ENCODE measurements at places on chromosomes 2 and 18.

DNA sequence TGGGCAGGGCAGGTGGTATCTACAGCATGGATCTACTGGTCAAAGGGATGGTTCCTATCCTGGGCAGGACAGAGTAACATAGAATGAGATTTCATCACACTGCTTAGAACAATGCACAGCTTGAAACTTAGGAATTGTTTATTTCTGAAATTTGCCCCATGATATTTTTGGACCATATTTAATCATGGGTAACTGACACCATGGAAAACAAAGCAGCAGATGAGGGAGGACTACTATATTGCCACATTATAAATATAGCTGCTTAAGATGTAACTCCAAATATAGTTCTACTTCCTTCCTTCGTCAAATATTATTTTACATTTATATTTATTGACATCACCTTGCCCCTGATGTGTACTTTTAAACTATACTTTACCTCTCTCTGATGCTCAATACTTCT is 254.7 kb downstream of the PTPRM start:
- no peak for DNase-seq

- DNase-seq = no peak
Observed at GRCh38 chr18:74457043-74457724, at the start of gene DIPK1C. TSS of gene DIPK1C (minus strand) at chr18:74457308. CDS start at chr18:74457259, 49 bp downstream.

DNA sequence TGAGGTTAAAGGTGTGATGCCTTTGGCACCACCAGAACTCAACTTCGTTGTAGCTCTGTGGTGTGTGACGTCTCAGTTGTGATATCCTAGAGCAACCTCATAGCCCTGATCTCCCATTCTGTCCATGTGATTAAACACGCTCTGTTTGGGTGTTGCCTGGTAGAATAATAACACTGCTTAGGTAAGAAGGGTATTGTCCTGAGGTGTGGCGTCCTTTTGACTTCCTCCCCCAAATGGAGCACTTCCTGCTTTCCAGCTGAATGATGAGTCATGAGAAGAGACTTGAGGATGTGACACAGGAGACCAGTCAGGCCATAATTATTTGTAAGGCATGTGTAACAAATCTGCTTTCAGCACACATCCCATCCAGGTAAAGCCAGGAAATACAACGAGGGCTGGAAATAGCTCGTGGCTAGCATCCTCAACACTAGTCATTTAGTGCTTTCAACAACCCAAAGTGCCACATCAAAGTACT is 100.7 kb downstream of the RAPGEF4 start:
- no peak for DNase-seq

DNA sequence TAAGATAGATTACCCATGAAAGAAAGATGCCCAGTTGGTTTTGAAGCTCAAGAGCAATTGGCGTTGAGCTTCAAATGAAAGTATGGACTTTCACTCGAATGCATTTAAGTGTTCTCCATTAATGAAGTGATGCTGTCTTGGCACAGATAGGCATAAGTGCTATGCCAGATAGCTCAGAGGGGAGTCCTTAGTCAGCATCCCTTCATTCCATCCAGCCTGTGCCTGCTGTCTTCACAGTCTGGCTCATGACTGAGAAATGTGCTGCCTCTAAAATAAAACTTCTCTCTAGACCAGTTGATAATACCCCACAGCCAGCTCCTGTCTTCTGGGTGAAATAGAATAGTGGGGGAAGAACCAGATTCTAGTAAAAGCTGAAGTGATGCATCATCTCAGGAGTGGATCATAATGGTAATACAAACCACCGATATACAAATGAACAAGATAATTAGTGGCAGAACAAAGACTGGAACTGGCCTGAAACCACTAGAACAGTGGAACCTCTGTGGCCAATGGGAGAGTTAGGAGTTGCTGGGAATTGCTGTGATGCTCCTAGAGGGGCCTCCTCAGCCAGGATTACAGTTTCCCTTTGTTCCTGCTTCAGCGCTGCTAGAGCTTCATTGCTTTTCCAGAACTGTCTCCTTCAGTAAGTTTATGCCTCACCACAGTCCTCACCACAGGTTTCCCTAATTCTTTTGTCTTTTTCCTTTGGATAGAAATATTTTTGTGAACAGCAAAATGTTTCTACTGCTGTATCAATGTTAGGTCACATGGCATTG is 359.3 kb downstream of the KIAA1328 start:
- no peak for DNase-seq

DNA sequence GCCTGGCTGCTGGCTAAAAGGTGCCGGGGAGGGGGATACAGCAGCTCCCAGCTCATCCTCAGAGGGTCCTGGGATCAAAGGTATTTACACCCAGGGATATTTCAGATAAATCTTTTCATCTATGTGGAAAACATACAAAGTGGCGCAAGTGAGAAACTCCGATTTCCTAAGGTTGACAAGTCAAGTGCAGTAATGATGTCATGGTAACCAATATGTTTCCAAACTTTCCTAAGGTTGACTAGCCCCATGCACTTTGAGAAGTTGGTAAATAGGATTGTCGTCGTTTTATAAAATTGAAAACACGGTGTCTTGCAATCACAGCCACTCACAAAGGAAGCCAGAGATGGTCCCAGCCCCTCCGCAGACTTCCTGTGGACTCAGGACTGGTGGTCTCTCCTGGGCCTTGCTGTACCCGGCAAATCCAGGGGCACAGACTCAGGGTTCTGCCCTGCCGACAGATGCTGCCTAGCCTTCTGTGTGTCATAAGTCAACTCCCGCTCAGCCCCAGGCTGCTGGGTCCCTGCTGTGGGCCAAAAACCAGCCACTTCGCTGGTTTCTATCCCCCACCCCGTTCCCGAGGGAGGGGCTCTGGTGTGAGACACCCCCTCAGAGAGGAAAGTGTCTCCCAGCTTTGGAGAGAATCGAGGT is 111.2 kb upstream of the PPP1CB start:
- DNase-seq = no peak

DNA sequence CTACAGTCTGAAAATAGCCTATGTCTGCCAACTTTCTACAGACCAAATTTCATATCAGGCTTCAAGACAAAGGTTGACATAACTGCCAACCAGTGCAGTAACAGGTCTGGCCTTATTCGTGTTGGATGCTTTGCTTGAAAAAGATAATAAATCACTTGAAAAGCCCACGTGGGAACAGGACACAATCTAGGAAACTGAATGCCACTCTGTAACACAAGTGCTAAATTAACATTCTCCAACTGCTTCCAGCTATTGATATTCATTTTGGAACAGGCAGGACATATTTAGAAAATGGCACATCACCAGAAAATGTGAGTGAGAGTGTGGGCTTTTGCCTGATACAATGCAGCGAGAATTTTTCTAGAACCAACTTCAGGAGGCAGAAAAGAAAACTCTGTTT is 165.9 kb upstream of the CCDC150 start:
- no peak for DNase-seq

DNA sequence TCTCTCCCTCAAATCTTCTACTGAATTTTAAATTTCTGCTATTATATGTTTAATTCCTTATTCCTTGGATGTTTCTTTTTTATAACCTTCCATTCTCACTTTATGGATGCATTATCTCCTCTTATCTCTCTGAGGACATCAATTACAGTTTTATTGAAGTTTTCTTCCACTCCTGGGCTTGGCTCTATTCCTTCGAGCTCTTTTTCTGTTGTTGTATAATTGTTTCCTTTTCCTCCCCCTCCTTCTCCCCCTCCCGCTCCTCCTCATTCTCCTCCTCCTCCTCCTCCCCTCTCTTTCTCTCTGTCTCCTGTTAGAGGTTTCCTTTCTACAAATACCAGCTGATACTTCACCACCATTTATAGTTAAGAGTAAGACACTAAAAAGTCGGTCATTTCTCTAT is 209.8 kb downstream of the ZBTB7C start:
- no peak for DNase-seq

- DNase-seq = no peak
Observed at GRCh38 chr18:49230326-49230725, 230.1 kb downstream of the DYM start.

DNA sequence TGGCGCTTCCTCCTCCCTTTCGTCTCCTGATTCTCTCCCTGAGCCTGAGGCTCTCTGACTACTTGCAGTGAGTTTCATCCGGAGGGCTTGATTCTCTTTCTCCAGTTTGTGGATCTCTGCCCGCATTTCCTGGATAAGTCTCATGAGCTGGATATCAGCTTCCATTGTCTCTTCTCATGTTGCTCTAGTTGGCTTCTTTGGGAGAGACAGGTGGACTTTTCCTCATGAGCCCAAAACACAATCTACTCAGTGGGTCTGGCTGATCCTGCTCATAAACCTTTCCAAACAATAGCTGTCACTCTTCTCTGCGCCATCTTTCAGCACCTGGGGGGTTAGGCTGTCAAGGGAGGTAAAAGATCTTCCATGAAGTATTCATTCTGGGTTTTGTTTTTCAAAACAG is at the start of gene CCDC195:
Gene CCDC195, minus strand, starts transcription at position 165 of the 400 bp plus-strand sequence. Its CDS starts 0 bp downstream, at position 165.
- DNase-seq = no peak

DNA sequence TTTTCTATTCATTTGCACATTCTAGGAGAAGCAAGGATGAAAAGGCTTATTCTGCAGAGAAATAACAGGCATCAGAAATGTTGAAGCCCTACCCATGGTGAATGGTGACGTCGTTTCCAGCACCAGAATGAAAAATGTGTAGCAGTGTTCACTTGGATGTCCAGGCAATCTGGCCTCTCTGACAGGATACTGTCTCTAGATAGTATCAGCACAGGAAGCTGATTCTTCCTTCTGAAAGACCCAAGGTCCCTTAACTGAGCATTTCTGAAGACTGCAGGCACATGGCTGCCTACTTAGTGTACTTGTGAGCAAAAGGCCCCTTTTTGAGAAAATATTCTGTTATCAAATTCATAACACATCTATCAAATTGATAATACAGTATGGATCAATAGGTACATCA is 234.1 kb downstream of the XIRP2 start:
- DNase-seq = no peak

DNA sequence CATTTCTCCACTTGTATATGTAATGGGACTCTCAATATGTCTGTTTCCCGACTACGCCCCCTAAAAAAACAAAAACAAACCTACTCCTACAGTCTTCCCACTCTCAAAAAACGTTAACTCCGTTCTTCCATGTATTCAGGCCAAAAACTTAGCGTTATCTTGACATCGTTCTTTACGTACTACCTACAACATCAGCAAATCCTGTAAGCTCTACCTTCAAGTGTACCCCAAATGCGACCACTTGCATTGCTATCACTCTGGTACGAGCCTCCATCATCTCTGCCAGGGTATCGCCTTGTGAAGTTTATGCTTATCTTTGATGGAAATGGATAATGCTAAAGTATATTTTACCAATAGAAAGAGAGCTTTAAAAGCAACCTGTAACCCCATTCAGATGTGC is 479 bp downstream of the GPATCH11 start:
- DNase-seq = no peak

DNA sequence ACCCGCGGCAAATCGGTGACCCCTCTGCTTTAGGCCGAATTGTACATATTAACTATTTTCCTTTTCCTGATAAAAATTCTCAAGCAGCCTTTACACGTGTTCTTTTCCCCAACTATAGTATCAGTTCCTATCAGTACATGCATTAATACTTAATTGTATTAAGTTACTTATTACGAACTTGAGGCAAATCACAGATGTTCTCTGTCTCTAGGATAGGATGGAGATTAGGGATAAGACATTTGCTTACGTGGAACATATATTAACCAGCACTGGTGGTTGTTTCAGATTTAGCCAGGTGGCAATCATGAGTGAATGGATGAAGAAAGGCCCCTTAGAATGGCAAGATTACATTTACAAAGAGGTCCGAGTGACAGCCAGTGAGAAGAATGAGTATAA is 675 bp downstream of the GEMIN6 start:
- no peak for DNase-seq

- DNase-seq = peak; percentile 88
Observed at GRCh38 chr2:240560084-240560479, at the start of gene DUSP28. TSS of gene DUSP28 (plus strand) at chr2:240560357. CDS start at chr2:240560685, 328 bp downstream.

DNA sequence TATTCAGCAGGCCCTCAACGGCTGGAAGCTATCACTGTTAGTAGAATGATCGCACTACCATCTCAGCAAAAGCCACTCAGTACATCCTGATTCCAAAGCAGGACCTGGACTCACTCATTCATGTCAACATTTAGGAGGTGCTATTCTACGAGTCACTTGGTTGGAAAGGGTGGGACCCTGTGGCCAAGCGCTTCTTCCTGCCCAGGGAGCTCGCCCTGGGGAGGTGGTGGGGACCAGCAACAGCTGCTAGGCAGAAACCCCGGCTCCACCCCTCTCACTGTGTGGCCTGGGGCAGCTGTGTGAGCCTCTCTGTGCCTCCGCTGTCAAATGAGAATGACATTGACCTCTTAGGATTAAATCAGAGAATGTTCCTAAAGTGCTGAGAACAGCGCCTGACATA is 231.4 kb downstream of the EIPR1 start:
- DNase-seq = no peak

DNA sequence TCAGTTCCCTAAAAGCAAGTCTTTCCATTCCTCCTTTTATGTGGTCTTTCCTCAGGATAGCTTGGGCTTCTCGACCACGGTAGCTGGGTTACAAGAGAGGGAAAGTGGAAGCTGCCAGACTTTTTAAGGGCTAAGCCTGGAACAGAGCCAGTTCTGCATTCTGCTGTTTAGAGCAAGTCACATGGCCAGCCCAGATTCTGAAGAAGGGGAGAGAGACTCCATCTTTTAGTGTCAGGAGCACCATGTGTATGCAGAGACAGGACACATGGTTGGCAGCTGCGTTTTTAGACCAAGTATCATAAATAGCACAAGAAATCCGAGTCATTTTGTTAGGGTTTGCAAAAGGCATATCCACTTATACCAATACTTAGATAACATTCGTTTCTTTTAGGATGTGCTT is 4.7 kb downstream of the HMSD start:
- DNase-seq = no peak

GRCh38 chr2:234814374-234814773 is 137.4 kb upstream of the SH3BP4 start:
- DNase-seq = no peak

GRCh38 chr2:219542931-219543595 is 546 bp downstream of the CHPF start:
- no peak for DNase-seq

GRCh38 chr2:210541290-210541902 is 15.0 kb upstream of the CPS1 start:
- no peak for DNase-seq

- no peak for DNase-seq
Observed at GRCh38 chr2:124112966-124113365, 87.9 kb downstream of the CNTNAP5 start.

GRCh38 chr18:67916097-67916496 is 399.6 kb upstream of the DSEL start:
- DNase-seq = no peak

- no peak for DNase-seq
Observed at GRCh38 chr2:158507141-158507540, 50.4 kb downstream of the PKP4 start.
